ENCODE measurements at places on chromosomes 11 and 22. TPM values are rescaled to one million over a fixed set of nuclear protein-coding genes. Genes with fewer than 3 reads are reported as not detected.

The CDC42BPG gene
- 0.12 TPM for total RNA-seq

The CYB5R2 gene
- not detected for total RNA-seq

The TSKU gene
- total RNA-seq: 48.6 TPM

The DDX6 gene
- 26.7 TPM for total RNA-seq

The CRYAB gene
- total RNA-seq: 2.4 TPM

The MS4A15 gene
- not detected for total RNA-seq

The SHANK2 gene
- total RNA-seq: 5.8 TPM

The BTG4 gene
- total RNA-seq: not detected

The DDI1 gene
- not detected for total RNA-seq

The SCYL1 gene
- total RNA-seq: 42.2 TPM

The UBASH3B gene
- total RNA-seq: 31.6 TPM

The PANX3 gene
- not detected for total RNA-seq

The SCARF2 gene
- 1.2 TPM for total RNA-seq

The SLC35F2 gene
- total RNA-seq: 29.3 TPM

Measured in Caki2 (cell line).